RCC 7860 (cell line): ENCODE measurements at places on chromosomes 12 and 14.
A peak's percentile ranks its signal among the peaks of the same experiment; 100 is the strongest.

DNA sequence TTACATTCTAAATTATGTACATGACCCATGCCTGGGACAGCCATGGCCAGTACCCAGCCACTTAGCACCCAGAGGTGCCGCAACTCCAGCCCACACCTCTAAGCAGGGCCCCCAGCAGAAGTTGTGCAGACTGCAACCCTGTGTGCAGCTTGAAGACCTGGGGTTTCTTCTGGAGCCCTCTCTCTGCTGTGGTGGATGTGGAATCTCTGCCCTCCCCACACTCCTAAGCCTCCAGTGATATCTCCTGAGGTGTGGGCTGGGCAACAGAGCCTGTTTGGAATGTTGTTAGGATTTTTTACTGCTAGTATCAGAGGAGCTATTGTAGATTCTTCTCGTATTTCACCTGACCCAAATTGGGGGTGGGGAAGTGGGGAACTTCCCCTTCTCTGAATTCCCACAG is 59.4 kb upstream of the TUNAR start:
- DNase-seq, result no peak

DNA sequence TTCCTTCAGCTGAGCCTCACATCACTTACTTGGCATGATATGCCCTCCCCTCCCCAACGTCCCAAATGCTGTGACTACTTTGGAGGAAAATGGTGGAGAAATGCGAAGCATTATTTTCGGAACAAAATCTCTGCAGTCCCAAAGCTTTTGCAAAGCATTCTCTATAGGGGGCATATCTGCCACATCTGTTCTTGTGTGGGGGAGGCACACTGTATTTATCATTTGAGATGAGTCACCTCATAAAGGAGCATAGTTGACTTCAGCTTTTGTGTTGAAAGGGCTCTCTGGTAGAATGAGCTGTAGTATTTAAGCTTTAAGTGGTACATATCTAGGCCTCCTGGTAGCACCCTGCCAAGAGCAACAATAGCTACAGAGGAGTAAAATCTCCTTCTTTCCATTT is 447.5 kb downstream of the ADAMTS20 start:
- no peak for DNase-seq

DNA sequence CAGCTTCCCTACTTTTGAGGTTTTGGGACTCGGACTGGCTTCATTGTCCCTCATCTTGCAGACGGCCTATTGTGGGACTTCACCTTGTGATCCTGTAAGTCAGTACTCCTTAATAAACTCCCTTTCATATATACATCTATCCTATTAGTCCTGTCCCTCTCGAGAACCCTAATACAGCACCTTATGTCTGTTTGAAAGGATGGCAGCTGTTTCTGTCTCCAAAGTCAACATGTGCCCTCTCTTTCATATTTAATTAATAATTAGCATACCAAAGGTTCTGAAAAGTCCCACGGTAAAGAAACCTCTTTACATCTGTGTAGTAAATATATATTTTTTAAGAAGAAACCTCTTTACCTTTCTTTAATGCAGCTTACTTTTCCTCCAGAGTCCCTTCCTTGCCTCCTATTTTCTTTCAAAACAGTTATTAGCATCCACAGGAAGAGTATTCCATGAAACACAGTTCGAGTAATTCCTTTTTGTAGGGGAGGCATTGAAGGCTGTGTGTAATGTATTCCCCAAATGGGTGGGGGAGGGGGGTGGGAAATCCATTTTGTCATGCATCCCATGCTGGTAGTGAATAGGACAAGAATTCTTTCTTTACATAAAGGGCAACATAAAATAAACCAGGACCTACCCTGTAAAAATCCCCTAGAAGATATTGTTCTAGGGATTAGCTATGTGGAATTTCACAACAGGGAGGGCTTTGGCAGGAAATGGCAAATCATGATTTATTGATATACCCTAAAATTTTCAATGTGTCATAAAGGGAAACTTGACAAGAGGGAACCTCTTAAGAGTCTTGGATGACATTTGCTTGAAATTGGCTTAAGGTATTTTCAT is 241.5 kb downstream of the SUDS3 start:
- DNase-seq, result no peak

- DNase-seq, result no peak
Measured at GRCh38 chr12:27709932-27710591, 570 bp upstream of the MRPS35 start.

DNA sequence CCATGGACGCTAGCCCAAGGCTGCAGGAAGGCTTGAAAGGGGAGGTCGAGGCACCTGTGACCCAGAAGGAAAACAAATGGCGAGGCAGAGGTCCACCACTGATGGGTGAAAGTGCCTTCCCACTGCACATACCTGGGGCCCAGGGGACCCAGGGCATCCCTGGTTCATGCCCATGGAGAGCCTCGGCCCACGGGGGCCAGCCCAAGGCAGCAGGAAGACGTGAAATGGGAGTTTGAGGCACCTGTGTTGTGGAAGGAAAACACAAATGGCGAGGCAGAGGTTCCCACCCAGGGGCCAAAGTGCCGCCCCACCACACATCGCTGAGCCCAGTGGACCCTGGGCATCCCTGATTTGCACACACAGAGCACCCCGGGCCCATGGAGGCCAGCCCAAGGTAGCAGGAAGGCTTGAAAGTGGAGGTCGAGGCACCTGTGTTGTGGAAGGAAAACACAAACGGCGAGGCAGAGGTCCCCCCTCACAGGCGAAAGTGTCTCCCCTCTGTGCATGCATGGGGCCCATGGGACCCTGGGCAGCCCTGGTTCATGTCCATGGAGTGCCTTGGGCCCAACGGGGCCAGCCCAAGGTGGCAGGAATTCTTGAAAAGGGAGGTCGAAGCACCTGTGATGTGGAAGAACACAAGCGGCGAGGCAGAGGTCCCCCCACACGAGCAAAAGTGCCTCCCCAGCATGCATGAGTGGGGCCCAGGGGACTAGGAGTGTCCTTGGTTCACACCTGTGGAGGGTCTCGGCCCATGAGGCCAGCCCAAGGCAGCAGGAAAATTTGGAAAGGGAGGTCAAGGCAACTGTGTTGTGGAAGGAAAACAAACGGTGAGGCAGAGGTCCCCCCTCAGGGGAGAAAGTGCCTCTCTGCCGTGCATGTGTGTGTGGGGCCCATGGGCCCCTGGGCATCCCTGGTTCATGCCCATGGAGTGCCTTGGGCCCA is 383.3 kb downstream of the ALG10 start:
- no peak for DNase-seq

DNA sequence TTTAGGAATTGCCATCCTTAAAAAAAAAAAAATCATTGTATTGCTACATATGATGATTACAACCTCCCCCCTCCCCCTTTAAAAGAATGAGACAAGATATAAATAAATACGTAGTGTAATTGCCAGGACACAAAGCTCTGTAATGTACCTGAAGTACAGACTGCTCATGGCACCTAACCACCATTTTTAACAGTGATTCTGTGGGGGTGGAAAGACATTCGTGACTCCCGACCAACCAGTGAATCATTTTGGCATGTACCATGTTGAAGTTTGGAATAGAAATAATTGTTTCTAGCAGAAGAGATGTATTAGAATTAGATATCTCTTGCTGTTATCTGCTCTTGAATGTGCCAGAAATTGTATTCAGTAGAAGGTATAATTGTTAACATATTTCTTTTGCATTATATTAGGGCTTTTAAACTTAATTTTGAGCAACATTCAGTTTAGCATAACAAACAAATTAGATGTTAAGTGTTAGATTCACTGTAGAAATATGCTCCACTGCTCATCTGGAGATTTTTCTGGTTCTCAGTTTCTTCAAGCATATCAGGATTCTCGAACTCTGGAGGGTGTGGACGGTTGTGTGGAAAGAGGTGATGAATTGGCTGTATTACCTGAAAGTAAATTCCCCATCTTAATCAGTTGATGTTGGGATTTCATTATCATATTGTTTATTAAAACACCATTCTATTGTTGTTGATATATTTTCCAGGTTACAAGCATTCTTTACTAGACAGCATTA is 31.1 kb downstream of the FRS2 start:
- DNase-seq, result peak; percentile 19

- peak; percentile 27 for DNase-seq
Measured at GRCh38 chr14:49512147-49512551, 74.0 kb downstream of the RPS29 start.

- DNase-seq, result no peak
Measured at GRCh38 chr12:122544537-122544936, 17.5 kb downstream of the KNTC1 start.

- peak; percentile 6 for DNase-seq
Measured at GRCh38 chr12:27434673-27435565, 11.6 kb upstream of the SMCO2 start.

GRCh38 chr14:30242744-30243143 is 315.1 kb upstream of the PRKD1 start:
- no peak for DNase-seq

GRCh38 chr12:107449891-107450290 is 235.7 kb upstream of the PWP1 start:
- DNase-seq, result peak; percentile 5

DNA sequence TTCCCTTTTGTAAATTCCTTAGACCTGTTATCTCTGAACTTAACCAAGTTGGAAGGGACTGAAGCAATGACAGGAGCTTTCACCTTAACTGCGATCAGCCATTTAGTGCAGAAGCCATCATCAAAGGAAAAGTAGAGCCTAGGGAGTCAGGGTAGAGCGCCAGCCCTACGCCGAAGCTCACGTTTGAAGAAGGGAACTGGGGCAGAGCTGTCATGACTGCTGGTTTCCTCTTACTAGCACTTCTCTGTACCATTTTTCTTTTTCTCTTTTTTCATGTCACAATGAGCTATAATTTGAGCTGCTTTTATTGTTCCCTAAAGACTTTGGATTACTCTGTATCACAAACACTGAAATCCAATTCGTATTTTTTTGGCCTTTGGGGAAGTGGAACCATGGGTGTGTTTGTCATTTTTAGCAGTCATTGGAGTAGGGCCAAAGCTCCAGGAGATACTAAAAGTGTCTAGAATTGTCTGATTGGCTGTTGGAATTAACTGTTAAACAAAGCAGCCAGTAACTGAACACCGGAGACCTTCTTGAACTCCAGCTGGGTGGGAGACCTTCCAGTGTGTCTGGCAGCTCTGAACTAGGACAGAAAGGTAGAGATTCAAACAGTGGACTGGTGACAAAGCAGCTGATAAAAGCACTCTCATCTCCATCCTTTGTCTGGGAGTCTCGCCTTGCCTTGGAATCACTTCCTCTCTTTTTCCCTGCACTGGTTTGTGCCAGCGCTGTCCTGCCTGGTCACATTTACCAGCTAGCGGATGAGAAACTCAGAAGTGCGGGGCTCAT is 9.1 kb downstream of the MTRFR start:
- DNase-seq, result no peak

- DNase-seq, result peak; percentile 4
Measured at GRCh38 chr14:56514663-56515371, 64.8 kb upstream of the TMEM260 start.

DNA sequence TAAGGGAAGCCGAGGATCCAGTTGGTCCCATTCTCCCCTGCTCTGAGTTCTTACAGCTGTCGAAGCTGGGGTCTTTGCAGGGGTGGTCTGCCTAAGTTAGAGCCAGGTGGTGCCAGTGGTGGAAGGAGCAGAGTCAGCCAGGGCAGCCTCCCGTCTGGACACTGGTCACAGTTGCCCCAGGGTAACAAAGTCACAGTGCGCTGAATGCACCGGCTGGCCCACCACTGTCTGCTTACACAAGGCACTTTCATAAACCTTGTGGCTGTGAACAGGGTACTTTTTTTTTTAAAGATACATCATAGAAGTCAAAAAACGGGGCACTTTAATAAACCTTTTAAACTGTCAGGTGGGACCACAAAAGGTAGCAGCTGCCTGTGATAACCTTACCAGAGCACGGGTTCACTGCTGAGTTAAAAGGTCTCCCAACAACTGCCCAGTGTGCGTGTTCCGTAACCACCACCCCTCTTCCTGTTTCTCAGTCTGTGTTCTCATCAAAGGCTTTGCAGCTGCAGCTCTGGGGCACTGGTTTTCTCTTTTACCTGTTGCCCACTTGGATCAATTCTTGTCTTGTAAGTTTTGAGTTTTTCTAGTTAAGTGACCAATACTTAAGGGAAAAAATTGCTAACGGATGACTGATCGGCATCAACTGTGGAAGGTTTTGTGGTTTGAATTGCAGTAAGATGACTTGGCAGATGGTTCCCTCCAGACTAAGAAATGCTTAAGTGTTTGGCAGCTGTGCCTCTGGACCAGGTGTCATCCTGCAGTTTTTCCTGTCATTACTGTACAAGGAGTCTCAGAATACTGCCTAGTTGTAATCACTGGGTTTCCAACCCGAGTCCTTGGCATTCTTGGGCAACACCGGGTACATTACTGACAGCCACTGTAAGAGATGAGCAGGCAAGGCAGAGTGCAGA is 55.9 kb downstream of the DYNC1H1 start:
- DNase-seq, result peak; percentile 84

DNA sequence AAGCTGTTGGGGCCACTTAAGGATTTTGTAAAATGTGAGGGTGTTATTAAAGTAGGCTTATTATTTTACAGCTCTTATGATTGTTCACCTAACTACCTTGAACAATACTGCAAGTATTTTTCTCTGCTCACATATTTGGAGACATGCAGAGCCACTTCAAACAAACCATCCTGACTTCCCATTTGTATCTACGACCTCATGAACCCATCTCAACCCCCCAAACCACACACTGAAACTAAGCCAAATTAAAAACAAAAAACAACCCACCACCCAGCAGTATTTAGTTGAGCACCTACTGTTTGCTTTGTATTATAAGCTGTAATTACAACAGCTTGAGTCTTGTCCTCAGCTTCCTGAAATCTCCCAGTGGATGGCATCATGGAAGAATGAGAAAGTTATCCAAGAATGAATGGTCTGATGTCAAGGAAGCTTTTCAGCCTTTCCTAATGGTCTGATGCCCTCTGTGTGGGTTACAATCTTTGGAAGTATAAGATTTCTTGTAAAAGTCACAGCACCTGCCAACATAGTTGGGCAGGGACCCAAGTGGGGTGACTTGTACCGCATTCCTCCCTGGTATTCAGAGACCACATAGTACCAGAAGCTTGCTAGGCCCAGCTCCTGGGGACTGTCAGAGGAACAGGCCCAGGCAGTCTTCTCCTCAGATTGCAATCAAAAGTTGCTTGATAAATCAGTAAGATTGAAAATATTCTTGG is 416.6 kb downstream of the ZFP36L1 start:
- DNase-seq, result no peak

- DNase-seq, result no peak
Measured at GRCh38 chr12:133233993-133234564, 1.6 kb downstream of the ANHX start.

DNA sequence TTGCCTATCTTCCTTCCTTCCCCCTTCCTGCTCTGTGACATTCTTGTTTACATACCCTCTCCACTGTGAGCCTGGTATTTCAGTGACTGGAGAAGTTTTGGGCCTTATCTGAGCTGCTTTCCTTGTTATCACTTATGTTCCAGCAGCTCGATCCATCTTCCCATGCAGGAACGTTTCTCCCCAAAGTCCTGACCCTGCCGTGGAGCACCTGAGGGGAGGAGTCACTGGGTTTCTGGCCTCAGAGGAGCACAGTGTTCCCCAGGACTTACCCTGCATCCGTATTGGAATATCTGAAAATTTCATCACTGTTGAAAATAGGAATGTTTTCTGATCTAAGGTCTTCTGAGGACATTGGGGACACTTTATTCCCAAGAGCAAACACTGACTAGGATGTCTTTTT is 141.8 kb downstream of the CACNA1C start:
- no peak for DNase-seq

DNA sequence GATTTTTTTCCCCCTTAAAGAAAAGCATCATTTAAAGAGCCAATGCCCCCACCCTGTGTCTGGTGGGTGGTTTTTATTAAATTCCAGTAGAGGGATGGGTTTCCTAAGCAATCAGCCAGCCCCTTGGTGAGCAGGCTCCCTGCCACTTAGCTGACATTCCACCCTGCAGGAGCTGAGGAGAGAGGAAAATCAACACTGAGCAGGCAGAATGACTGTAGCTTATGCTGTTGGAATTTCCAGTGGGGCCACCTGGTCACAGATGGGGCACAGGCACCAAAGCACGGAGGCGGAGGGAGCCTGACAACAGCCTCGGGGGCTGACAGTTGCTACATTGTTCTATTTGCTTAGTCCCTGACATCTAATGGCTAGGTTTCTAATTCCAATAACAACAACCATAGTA is 127.7 kb downstream of the TMEM30B start:
- DNase-seq, result no peak
